ENCODE measurements at places on chromosomes 12 and 14. TPM values are rescaled to one million over a fixed set of nuclear protein-coding genes. Genes with fewer than 3 reads are reported as not detected.

- peak; percentile 25 for DNase-seq
These were observed 24.9 kb downstream of the TCP11L2 start for GRCh38 chr12:106327309-106327869.

GRCh38 chr12:108348842-108349241, 9.7 kb upstream of the CMKLR1 start:
- DNase-seq: no peak

DNA sequence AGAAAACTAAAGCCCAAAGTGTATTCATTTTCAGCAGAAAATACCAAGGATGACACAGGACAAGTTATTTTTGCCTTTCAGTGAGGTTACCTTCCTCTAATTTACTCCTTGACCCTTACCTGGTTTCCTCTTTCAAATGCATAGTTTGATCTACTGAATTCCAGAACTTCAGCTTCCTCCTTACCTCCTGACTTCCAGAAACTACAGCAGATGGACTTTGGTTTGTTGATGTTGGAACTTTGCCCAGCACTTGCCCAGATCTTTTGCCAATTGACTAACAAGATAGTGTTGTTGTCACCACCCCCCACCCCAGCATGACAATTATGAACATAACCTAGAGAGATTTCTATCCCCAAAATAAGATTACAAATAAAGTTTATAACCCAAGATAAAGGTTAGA, 63.2 kb downstream of the NAV3 start:
- DNase-seq: no peak

Gene KRT85
- not detected for polyA plus RNA-seq

DNA sequence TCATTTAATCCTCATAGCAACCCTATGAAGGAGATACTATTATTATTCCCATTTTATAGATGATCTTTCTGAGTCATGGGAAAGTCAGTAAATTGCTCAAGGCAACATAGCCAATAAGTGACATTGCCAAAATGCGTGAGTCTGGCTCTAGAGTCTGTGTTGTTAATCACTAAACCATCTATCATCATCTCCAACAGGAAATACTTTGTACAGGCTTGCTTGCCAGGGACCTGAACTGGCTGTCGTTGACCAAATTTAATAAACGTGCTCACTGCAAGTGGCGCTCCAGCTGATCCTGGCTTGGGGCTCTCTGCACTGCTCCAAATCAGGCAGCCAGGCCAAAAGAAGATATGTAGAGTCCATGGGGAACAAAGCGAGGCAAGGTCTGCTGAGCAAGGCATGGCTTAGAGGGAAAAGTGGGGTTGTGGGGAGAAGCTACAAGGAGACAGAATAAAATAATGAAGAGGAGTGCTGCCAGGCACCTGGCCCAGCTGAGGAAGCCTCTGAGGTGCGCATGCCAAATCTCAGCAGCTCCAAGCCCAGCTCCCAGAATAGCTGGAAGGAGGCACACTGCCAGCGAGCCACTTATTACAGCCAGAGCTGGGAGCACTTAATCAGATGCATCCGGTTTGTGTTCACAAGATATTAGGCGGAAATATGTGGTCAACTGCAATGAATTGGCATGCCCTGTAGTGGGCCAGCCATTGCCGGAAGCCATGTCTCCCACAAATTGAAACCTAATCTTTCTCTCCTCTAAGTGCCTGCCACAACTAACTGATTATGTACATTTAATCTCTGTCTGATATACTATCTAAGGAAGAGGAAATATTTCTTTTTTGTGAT, 43.3 kb upstream of the PTPRO start:
- peak; percentile 43 for DNase-seq

Gene CLEC2A
- not detected for polyA plus RNA-seq

Gene PRR4
- 7.2 TPM for polyA plus RNA-seq

Gene CISTR
- polyA plus RNA-seq: not detected

Gene TMEM132D
- polyA plus RNA-seq: 0.61 TPM

DNA sequence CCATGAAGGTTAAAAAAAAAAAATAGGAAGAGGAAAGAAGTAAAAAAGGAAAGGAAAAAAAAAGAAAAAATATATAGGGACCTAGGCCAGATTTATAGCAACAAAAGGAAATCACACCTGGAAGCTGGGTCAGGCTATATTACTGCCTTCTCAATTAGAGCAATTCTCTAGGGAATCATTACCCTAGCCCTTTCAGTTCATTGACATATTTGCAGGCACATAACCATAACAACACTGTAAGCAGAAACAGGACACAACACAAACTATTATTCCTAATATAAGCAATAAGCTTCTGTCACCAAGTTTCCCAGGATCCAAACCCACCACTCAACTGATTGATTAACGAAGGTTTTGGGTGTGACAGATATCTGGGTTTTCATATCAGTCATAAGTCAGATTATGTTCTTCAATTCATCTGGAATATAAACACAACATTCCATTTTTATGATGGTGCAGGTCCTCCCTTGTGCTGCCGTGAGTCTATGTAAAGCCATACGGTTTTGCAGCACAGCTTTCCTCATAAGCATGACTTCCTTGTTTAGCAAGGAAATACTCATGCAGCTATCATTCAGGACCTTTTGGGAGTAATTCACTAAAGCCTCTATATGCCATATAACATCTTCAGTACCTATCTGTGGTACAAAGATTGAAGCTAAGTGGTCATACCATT, 4.2 kb downstream of the PCNX4 start:
- DNase-seq: no peak

GRCh38 chr14:57769863-57770523, 95.9 kb downstream of the SLC35F4 start:
- DNase-seq: no peak

Gene ZNF705A
- not detected for polyA plus RNA-seq

GRCh38 chr12:39272871-39273655, 169.9 kb downstream of the KIF21A start:
- peak; percentile 28 for DNase-seq

GRCh38 chr12:23217158-23217557, 592.2 kb downstream of the ETNK1 start:
- DNase-seq: no peak

- no peak for DNase-seq
These were observed 20.4 kb upstream of the SMOC1 start for GRCh38 chr14:69858801-69859200.

DNA sequence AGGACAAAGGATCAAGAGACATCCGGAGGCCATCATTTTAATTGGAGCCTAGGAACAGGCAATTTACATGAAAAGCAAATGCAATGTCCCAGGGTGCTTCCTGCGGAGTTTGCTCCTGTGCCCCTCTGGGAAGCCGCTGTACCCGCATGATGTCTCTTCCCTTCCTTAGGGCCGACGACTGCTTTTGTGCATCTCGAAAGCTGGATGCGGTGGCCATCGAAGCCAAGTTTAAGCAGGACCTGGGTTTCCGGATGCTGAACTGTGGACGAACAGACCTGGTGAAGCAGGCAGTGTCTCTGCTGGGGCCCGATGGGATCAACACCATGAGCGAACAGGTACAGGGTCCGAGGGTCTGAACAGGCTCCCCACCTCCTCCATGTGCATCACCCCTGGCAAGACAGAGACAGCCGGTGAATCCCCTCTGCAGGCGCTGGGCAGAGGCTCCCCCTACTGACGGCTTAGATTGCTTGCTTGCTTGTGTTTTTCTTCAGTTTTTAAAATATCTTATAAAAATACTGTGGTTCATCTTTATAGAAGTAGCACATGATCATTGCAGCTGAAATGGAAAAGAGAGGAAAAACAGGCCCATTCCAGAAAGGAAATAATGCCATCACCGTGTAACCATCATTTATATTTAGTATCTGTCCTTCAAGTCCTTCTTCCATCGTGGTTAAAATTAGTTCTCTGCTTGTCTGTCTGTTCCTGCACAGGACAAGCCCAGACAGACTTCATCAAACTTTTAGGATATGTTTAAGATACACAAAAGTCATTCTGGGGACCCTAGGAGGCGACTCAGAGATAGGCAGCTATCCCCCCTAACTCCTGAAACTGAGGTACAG, 75.4 kb upstream of the PWP1 start:
- DNase-seq: no peak

All from right lung (tissue), 10 donors.